ENCODE measurements at places on chromosomes 1 and 21. TPM values are rescaled to one million over a fixed set of nuclear protein-coding genes. Genes with fewer than 3 reads are reported as not detected.
A peak's percentile ranks its signal among the peaks of the same experiment; 100 is the strongest.

The CHODL gene
- not detected for total RNA-seq

The IGSF9 gene
- total RNA-seq, result 169 TPM

The CLDN17 gene
- not detected for total RNA-seq

The KCNE1 gene
- 0.95 TPM for total RNA-seq

The S100B gene
- not detected for total RNA-seq

The SYCP1 gene
- total RNA-seq, result not detected

The FYB2 gene
- total RNA-seq, result 4.1 TPM

The AVPR1B gene
- total RNA-seq, result not detected

The SPRR1B gene
- not detected for total RNA-seq

DNA sequence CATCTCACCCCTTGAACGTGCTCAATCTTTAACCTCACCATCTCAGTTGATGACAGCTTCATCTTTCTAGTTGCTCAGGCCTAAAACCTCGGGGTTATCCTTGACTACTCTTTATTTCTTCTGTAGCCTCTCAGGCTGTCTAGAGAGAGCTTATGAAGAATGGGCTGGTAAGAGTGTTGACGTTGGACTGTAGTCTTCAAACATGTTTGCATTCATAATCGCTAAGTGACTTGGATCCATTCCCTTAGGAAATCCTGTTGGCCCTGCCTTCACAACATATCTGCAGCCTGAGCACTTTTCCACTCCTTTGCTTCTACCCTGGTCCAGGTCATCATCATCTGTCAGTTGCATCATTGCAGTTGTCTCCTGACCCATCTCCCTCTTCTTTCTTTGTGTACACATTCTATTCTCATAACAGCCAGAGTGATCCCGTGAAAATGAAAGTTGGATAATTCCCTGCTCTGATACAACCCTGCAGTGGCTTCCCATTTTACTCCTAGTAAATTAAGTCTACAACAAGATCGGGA, 10.5 kb downstream of the UCK2 start:
- DNase-seq, result no peak

DNA sequence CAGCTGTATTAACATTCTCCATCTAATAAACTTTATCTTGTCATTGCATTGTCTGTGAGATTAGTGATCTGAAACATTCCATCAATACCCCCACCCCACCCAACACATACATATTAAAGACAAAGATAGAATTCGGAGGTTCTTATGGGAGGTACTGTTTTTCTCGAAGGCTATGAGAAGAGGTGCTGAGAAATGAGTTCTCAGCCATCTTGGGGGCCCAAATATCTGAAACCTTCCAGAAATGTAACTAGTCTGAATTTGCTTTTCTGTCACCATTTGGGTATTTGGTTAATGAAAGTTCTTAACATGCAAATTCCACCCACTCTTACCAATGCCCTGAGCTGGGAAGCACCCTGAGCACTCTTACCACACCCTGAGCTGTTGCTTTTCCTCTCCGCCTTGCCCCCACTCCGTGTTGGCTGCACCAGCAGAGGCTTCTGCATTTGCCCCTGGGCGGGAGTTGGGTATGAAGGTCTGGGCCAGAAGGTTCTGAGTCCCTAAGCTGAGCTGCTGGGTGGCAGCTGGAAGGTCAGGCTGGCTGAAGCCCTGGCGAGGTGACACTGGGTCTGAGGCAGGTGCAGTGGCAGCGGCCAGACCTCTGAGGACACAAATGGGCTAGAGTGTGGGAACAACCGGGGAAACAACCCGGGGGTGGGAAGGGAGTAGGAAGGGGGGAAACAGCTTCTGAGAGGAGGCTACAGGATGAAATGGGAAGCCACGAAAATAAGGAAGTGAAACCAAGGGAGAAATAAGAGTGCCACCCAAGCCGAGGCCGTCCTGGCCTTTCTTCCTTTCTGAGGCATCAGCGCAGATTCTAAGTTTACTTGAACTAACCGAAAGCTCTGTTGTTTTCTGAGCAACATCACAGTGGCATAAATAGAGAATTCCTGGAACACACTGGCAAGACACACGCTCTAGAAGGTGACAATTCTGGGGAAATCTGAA, 26.3 kb upstream of the IER5 start:
- peak; percentile 52 for DNase-seq

DNA sequence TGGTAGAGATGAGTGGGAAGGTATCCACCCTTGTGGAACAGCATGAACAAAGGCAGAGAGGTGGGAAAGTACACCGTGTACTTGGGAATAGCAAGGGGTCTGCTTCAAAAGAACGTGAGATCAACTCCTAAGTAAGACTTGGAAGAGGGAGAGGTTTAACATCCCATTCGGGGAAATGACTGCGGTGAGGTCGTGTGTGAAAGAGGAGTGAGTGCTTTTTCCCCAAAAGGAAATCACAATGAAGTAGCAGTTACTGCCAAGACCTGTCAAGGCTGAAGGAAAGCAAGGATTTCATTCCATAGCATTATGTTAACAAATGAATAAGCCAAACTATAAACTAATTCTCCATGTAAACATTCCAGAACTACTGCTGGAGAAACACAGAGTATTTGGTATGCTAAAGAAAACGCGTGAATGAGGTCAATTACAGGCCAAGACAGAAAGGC, 20.0 kb upstream of the SYDE2 start:
- no peak for DNase-seq

GRCh38 chr1:55869065-55869464, 653.9 kb upstream of the USP24 start:
- no peak for DNase-seq

GRCh38 chr1:11543392-11543791, 64.4 kb downstream of the DISP3 start:
- no peak for DNase-seq

DNA sequence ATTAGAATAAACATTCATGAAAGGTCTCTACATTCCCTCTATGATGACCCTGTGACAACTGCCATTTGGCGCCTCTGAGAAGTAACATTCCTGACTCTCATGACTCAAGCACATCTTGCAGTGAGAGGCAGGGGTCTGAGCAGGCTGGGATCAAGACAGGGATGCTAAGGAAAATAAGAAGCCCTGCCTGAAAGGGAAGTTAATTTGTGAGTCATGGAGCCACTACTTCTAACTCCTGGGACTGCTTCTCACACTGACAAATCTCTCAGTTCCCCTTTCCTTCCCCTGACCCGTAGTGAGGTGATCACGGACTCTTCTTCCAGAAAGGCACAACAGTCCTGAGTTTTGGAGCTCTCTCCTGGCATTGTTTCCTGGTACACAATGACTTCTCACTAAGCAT, 231.9 kb downstream of the TNR start:
- DNase-seq, result no peak

DNA sequence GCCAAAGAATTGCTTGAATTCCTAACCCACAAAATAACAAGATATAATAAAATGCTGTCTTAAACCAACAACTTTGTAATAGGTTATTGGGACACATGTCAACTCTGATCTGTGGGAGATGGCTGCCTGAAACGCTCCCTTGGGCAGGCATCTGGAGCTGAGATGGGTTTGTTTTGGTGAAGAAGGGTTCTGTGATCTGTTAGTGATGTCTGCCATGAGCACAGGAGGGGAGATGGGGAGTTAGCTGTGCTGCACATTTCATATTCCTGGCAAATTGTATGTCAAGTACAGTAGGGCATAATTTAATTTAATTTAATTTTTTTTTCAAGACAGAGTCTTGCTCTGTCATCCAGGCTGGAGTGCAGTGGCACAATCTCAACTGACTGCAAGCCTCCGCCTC, 34.2 kb upstream of the IFNLR1 start:
- no peak for DNase-seq

DNA sequence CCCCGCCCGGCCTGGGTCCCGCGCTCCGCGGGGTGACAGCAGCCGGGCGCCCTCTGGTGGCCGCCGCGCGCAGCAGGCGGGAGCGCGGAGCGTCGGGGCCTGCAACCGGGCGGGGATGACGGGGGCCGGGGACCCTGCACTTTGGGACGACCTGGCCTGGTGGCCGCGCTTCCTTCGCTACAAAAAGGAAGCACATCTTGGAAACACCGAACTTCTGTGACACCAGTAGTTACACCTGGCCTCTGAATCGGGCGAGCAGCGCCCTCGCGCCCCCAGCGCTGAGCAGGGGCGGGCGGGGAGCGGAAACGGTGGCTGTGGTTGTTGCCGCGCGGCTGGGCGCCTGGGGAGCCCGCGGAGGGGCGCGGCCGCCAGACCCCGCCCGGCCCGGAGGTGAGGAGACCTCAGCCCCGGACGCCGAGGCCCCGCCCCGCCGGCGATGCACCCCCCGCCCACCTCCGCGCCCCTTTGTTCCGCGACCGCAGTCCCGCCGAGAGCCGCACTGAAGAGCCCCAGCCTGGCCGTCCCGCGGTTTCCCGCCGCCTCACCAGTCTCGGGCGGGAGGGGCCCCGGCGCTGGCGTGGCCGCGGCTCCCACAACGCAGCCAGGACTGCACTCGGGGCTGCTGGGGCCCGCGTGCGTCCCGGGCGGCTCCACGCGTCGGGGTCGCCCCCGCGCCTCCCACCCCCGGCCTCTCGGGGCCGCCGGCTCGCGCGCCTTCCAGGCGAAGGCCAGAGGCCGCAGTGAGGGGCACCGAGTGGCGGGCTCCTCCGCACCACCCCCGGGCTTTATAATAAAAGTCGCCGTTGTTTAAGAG, 59.3 kb downstream of the H3-3A start:
- DNase-seq, result peak; percentile 87

GRCh38 chr1:119286587-119287181, 81.9 kb upstream of the HAO2 start:
- DNase-seq, result no peak

DNA sequence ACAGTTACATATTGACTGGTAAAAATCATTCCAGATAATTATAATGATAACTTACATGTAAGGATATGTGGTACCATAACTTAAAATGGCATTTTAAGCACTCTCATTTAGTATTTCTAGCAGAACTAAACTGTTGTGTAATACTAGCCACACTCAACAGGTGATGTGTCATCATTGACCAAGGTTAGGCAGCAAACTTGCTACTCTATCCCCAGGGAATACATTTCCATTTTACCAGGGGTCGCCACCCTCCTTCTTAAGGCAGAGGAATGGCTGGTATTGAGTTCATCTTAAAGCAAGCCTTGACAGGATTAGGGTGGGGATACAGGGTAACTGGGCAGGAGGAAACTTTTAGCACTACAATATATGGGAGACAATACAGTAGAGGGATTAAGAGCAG, 259.8 kb upstream of the CAMK1G start:
- DNase-seq, result no peak

DNA sequence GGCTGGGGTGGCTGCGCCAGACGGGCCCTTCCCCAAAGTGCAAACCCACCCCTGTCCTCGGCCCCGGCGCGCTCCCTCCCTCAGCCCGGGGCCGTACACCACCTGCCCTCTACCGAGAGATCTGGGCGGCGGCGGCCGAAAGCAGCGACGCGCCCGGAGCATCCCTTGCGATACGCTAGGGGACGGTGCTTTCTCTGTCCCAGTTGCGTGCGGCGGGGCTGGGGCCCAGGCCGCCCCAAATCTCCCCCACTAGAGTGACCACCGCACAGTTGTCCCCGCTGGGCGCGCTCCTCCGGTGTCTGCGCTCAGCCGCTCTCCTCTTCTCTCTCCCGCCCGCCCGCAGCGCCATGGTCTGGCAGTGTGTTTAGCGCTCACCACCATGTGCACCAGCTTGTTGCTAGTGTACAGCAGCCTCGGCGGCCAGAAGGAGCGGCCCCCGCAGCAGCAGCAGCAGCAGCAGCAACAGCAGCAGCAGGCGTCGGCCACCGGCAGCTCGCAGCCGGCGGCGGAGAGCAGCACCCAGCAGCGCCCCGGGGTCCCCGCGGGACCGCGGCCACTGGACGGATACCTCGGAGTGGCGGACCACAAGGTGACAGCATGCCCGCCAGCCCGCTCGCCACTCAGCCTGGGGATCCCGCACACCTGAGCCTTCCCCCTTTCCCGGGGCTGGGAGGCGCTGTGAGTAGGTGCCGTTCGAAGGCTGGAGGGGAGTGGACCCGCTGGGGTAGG, 1.0 kb downstream of the ST6GALNAC5 start:
- peak; percentile 47 for DNase-seq

DNA sequence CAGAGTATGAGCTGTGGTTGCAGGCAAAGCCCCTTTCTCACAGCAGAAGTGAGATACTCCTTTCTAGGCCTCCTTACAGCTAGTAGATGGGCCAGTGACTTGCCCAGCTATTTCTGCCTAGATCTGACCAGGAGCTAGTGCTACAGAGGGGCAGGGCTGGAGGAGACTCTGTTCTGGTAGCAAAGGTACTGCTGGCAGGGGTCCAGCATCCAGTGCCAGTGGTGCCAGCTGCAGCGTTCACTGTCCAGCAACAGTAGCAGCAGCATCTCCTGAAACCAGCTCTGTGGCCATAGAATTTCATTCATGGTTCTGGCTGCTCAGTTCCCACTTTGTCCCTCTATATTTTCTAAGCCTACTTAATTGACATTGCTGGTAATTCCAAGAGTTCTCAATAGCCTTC, 62.5 kb upstream of the CNN3 start:
- DNase-seq, result peak; percentile 59

- peak; percentile 79 for DNase-seq
Observed at GRCh38 chr21:41207401-41208375, 39.7 kb downstream of the BACE2 start.

GRCh38 chr1:38693031-38693430, 166.5 kb downstream of the RRAGC start:
- no peak for DNase-seq

DNA sequence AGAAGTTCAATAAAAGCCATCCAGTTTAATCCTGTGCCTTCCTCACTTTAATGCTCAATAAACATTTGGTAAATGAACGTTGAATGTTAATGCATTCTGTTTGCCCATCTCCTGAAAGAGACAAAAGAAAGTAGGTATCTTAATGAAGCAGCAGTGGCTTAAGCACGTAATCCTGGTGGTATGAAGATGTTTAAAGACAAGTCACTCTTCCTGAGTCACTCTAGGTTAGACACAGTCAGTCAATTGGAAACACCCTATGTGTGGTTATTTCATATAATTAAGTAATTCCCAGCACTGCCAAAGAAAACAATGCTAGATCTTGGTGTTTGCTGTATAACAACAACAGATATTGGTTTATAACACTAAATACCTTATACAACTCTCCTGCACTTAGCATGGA, 334.0 kb upstream of the FMN2 start:
- no peak for DNase-seq

DNA sequence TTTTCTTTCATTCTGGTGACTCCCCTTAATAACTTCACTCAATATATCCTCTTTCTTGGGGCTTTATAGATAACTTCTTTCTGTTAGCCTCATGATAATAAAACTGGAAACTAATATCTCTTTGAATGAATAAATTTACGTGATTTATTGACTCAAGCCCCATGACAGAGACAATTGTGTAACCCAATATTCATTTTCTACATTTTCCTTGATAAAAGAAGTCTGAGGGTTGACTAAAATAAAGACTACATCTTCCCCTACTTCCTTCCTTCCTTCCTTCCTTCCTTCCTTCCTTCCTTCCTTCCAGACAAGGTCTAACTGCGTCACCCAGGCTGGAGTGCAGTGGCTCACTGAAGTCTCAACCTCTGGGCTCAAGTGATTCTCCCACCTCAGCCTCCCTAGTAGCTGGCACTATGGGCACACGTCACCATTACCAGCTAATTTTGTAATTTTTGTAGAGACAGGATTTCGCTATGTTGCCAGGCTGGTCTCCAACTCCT, 85.1 kb downstream of the CYYR1 start:
- no peak for DNase-seq

- no peak for DNase-seq
Observed at GRCh38 chr1:171295821-171296220, 18.2 kb upstream of the FMO4 start.

All from Peyer's patch (tissue), 4 donors.